Neural progenitor cell (in vitro differentiated cells): ENCODE measurements at places on chromosomes 1 and 21.

GRCh38 chr1:67711158-67711854, 26.3 kb downstream of the GADD45A start:
- no peak for DNase-seq

GRCh38 chr1:160217481-160218051, 12.4 kb downstream of the PEA15 start:
- DNase-seq, result no peak

DNA sequence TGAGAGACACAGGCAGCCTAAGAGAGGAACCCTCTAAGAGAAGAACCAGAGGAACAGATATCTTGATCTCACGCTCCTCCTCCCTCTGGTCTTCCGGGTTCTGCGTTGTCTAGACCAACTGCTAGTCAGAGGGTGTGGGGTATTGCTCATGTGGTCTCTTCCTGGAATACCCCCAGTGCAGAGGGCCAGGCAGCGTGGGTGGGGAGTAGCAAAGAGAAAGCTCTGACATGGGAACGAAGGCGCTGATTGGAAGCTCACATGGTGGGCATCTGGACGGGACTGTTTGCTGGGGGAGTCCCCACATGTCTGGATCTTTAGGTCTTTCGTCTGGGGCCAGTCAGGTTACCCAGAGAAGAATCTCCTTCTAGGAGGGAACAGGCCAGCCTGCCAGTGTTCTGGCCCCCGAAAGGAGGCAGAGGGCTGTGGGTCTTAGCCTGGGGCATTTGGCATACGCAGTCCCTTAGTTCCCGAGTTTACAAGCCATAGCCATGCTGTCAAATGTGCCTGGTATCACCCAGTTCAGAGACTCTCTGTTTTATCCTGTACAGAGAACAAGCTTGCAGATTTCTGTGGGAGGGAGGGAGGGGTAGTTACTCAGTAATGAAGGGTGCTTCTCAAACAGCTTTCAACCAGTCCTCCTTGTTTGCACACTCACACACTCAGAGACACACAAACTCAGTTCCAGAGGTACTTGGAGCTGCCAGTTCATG, 18.3 kb upstream of the IL6R start:
- no peak for DNase-seq

DNA sequence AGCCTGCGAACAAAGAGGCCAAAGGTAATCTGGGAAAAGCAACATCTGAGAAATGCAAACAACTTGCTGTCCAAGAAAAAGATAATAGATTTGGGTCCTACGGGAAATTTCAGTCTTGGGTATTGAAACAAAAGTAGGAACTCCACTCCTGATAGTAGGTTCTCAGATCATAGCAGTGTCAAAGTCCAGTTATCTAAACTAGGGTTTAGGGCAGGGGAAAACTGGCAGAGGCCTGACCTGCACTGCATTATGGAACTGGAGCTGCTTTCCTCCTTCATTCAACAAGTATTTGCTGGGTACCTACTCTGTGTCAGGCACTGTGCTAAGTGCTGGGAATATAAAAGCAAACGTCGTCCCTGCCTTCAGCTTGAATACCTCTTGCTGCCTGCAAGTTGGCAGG, 60.7 kb upstream of the NGF start:
- DNase-seq, result no peak

GRCh38 chr21:32207406-32207716, 71.5 kb downstream of the MIS18A start:
- no peak for DNase-seq

- DNase-seq, result no peak
These were observed 6.3 kb downstream of the ARID1A start for GRCh38 chr1:26701995-26702679.

GRCh38 chr1:19079541-19080472, 123.3 kb upstream of the IFFO2 start:
- no peak for DNase-seq

- DNase-seq, result no peak
These were observed 21.5 kb downstream of the DHCR24 start for GRCh38 chr1:54865238-54866073.

GRCh38 chr1:39409055-39409816, 82.2 kb upstream of the BMP8A start:
- peak; percentile 67 for DNase-seq

DNA sequence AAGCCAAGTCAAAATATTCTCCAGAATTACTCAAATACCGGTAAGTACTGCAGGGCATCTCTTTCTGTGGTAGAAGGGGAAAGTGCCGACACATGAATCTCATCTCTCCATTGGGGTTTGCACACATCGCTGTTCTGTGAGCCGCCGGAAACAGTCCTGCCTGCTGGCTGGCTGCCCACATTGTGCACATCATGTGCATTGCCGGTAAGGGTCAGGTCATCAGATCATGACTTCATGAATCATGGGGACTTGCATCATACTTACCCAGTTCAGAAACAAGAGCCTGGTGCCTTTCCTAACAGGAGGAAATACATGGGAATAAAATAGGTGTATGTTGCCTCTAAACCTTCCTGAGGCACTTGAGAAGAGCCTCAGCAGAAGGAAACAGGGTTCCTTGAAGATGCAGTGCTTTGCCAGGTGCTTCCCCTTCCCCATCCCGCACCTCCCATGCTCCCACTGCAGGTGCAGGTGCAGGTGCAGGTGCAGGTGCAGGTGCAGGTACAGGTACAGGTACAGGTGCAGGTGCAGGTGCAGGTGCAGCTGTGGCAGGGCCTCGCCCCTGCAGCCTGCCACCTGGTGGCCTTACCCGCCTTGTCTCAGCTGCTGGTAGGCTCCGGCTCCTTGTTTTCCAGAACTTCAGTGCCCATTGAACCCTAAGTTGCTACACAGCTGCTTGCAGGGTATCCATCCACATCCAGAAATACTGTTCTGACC, 26.5 kb downstream of the GPR137B start:
- DNase-seq, result no peak

- no peak for DNase-seq
These were observed 17.6 kb downstream of the SLC2A1 start for GRCh38 chr1:42940851-42941639.

DNA sequence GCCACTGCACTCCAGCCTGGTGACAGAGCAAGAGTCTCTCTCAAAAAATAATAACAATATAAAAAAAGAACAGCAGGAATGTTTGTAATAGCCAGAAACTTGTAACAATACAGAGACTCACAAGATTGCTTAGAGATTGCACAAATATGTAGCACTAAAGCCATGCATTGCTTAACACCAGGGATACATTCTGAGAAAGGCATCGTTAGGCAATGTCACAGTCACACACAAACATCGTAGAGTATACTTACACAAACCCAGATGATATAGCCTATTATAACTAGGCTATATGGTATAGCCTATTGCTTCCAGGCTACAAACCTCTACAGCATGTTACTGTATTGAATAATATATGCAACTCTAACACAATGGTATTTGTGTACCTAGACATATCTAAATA, 45.3 kb downstream of the GPATCH2 start:
- DNase-seq, result no peak

GRCh38 chr21:17859661-17860060, 40.5 kb upstream of the C21orf91 start:
- DNase-seq, result peak; percentile 47

DNA sequence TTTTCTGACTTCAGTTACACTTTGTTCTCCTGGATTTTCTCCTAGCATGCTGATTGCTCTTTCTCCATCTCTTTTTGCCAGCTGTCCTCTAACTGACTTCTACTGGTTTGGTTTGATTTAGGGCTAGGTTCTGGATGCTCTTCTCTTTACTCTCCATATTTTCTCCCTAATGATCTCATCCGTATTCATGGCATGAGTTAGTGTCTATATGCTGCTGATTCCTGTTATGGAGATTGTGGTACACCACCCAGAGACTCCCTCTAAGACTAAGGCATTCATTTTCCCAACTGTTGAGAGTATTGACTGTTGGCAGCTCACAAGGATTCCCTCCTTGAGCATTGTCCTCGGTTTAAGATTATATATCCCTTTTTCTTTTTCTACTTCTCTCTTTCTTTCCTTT, 28.9 kb downstream of the S1PR1 start:
- DNase-seq, result no peak

GRCh38 chr1:32377541-32378220, 15.3 kb downstream of the TSSK3 start:
- DNase-seq, result no peak

DNA sequence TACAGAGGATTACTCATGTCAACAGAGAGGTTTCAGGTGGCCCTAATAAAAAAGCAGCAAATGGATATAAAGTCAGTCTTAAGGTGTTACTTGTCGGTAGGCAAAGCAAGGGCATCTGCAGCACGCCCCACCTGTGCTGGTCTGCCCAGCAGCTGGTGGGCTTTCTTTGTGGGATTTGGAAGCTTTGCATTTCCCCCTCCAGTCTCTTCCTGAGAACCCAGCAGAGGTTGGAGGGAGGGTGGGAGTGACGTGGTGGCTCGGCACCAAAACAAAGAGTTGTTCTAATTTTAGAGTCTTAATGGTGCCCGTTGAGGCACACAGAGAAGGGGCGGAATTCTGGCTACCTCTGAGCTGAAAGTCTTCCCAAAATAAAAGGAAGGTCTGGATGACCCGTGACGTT, 4.8 kb upstream of the PCBP3 start:
- DNase-seq, result no peak

DNA sequence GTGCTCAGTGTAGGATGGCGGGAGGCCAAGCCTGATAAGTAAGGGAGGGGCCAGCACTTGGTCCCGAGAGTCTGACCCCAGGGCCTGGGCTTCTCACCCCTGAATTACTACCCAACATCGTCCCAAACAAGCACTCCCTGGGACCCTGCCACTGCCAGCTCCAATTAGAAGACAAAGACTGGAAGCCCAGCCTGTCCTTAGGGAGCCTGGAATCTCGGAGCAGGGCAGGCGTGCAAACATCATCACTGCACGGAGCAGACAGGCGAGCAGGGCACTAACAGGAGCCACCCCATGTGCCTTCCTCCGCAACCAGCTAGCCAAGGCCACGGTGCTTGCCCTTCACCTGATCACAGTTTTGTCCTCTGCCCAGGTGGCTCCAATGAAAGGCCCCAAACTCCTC, 23.2 kb downstream of the KCNAB2 start:
- DNase-seq, result no peak
